ENCODE measurements at places on chromosomes 3 and 15. TPM values are rescaled to one million over a fixed set of nuclear protein-coding genes. Genes with fewer than 3 reads are reported as not detected.

DNA sequence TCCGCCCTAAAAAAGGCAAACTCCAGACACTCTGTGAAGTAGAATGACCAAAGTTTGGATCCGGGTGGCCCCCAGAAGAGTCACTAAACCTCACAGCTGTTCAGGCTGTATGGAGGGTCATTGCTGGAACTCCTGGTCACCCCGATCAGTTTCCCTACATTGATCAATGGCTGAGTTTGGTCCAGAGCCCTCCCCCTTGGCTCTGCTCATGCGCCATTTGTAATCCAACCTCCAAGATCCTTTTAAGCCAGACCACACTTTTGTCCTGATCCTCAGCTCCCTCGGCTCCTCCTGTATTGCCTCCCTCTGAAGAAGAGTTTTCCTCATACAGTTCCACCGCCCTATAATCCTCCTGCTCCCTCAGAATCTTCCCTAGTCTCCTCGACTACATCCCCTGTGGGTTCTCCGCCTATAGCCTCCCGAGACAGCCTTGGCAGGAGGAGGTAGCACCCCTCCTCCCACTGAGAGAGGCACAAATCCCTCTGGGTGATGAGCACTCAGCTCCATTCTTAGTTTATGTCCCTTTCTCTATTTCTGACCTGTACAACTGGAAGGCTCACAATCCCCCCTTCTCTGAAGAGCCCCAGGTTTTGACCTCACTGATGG, 42.2 kb downstream of the ZBTB11 start:
- H3K4me3 ChIP-seq, result no peak overlapping the region
- no peaks in the 10 kb centered on the region for H3K4me1 ChIP-seq
- H3K27ac ChIP-seq, result no peak overlapping the region
- H3K27me3 ChIP-seq, result no peaks in the 10 kb centered on the region
- H3K36me3 ChIP-seq, result no peaks in the 10 kb centered on the region
- no peak for DNase-seq

The ACSBG1 gene
- total RNA-seq, result not detected

The RPUSD2 gene
- 19.3 TPM for total RNA-seq

DNA sequence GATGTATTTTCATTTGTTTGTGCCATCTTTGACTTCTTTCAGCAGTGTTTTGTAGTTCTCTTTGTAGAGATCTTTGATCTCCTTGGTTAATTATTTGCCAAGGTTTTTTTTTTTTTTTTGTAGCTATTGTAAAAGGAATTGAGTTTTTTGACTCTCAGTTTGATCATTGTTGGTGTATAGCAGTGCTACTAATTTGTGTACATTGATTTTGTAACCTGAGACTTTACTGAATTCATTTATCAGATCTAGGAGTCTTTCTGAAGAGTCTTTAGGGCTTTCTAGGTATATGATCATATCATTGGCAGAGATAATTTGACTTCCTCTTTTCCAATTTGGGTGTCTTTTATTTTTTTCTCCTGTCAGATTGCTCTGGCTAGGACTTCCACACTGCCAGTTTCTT, 42.2 kb upstream of the POMGNT2 start:
- no peaks in the 10 kb centered on the region for H3K4me1 ChIP-seq
- no peak overlapping the region for H3K4me3 ChIP-seq
- peaks cover 15% of the 10 kb centered on the region for H3K27me3 ChIP-seq
- H3K36me3 ChIP-seq, result no peaks in the 10 kb centered on the region

The PATL2 gene
- total RNA-seq, result 40.0 TPM

DNA sequence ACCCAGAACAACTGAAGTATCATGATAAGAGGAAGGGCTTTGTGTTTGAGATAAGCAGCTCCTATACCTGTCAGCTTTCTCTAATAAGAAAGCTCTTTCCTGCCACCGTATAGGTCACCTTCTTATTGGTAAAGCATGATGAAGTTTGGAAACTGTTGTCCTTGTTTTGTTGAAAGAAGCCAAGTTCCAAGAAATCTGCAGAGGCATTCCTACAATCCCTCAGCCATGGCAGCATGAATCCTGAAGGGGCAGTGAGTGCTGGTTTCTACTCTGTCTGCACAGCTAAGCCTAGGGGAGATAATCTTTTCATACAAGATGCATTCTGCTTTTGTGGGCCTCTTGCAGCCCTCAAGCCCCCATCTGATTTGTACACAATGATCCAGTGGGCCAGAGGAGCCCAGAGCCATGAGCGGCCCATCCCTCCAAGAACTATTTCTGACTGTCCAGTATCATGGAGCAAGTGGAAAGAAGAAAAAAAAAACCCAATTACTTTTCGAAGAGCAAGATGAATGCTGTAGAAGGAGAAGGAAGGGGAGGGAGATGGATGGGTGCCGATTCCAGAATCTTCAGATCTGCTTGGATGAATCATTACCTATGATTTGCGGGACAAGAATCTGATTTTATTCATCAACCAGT, 1.9 kb upstream of the THBS1 start:
- DNase-seq, result no peak
- peak overlapping the region; percentile 55 for H3K4me3 ChIP-seq
- H3K27ac ChIP-seq, result peak overlapping the region; percentile 86
- H3K27me3 ChIP-seq, result no peaks in the 10 kb centered on the region

DNA sequence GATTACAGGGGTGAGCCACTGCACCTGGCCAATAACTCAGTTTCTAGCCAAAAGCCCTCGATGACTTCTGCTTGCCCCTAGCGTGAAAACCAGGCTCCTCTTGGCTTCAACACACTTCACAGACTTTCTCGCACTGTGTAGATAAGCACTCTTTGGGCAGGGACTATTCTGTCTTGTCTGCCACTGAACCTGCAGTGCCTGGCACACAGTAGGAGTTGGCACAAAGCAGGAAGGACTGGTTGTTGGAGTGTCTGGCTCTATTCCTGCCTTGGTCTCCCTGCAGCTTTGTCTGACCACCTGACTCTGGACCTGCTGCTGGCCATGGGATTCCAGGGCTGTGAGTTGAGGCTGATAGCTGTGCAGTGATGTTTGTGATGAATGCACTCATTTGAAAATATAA, 46.4 kb upstream of the RGMA start:
- H3K4me1 ChIP-seq, result no peaks in the 10 kb centered on the region
- H3K27ac ChIP-seq, result no peak overlapping the region
- H3K36me3 ChIP-seq, result no peaks in the 10 kb centered on the region

GRCh38 chr3:32837789-32838188, 20.0 kb downstream of the TRIM71 start:
- peaks cover 11% of the 10 kb centered on the region for H3K27me3 ChIP-seq
- no peak for DNase-seq
- H3K4me1 ChIP-seq, result no peaks in the 10 kb centered on the region
- H3K36me3 ChIP-seq, result no peaks in the 10 kb centered on the region
- no peak overlapping the region for H3K27ac ChIP-seq

DNA sequence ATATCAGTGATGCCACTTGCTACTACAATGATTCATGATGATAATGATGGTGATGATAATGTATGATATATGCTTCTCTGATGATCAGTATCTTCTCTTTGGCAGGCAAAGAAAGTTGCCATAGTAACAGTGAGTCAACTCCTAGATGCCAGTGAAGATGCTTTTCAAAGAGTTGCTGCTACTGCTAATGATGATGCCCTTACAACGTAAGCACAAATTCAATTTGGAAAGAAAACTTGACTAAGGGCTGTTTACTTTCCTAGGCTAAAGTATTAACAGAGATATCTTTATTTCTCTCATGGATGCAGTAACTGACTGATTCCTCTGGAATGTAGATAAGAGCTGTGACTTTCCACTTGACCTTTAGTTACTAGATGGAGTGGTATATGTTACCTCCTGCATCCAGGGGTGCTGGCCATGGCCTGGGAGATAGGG, 27.8 kb downstream of the ADGRG7 start:
- no peaks in the 10 kb centered on the region for H3K27me3 ChIP-seq
- DNase-seq, result no peak
- H3K36me3 ChIP-seq, result no peaks in the 10 kb centered on the region
- no peak overlapping the region for H3K27ac ChIP-seq

- DNase-seq, result no peak
- H3K36me3 ChIP-seq, result no peaks in the 10 kb centered on the region
- no peak overlapping the region for H3K4me3 ChIP-seq
- H3K27ac ChIP-seq, result peak overlapping the region; percentile 67
Measured at GRCh38 chr3:188241072-188241471, 87.1 kb downstream of the LPP start.

The CHRNA7 gene
- total RNA-seq, result 5.6 TPM

DNA sequence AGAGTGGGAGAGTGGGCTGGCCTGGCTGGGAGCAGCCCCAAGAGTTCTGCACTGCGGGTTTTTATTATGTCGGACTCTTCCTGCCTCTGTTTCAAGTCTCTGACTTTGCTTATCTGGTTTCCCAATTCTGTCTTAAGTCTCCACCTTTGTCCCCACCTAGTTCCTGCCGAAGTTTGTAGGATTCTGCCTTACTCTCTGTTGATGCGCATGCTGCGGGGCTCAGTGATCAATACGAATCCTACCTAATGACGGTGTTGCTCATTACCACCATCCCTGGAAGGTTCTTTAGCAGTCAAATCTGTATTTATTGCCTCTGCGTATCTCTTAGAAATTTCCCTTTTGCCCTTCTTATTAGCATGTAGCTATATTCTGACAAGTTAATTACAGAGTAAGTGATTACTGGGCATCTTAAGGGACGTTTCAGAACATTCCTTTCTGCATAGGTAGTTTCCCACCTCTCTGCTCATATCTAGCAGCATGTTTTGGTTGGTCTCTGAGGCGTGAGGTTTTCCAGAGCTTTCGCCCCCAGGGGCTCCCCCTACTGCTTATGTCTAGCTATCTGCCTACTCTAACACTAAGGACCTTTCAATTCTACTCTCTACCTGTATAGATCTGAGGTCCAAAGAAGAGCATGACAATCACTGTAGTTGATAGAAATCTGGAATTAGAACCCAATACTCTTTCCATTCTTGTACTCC, 236.0 kb upstream of the EIF1B start:
- no peaks in the 10 kb centered on the region for H3K36me3 ChIP-seq
- H3K4me1 ChIP-seq, result peaks cover 9% of the 10 kb centered on the region
- H3K27ac ChIP-seq, result no peak overlapping the region
- no peak for DNase-seq
- H3K27me3 ChIP-seq, result no peaks in the 10 kb centered on the region

DNA sequence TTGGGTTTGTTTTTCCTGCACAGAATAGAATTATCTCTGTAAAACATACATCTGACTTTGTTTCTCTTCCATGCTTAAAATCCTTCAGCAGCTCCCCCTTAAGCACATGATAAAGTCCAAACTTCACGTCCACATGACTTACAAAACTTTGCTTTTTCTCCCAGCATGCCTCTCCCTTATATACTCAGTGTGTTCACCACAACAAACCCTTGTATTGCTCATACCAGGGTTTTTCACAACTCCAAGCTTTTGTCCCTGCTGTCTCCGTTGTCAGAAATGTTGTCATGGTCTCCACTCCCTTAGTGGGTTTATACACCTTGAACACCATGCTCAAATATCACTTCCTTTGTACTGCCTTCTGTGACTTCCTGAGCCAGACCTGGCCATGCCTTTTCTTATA, 91.1 kb upstream of the MITF start:
- H3K36me3 ChIP-seq, result no peaks in the 10 kb centered on the region
- DNase-seq, result no peak
- H3K27me3 ChIP-seq, result no peaks in the 10 kb centered on the region
- no peak overlapping the region for H3K27ac ChIP-seq
- no peaks in the 10 kb centered on the region for H3K4me1 ChIP-seq
